ENCODE measurements at places on chromosomes 5 and 9.

DNA sequence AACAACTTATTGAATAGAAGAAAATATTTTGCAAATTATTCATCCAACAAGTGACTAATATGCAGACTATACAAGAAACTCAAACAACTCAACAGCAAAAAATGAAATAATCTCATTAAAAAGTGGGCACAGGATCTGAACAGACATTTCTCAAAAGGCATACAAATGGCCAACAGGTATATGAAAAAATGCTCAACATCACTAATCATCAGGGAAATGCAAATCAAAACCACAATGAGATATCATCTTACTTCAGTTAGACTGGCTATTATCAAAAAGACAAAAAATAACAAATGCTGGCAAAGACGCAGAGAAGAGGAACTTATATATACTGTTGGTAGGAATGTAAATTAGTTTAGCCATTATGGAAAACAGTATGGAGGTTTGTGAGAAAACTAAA, 1.8 kb upstream of the AMACR start:
- H3K27ac ChIP-seq: peak overlapping the region; percentile 48
- no peak overlapping the region for H3K4me3 ChIP-seq
- DNase-seq: no peak

- DNase-seq: no peak
- peaks cover 9% of the 10 kb centered on the region for H3K4me1 ChIP-seq
- H3K36me3 ChIP-seq: no peaks in the 10 kb centered on the region
- peaks cover 3% of the 10 kb centered on the region for H3K27me3 ChIP-seq
Measured at GRCh38 chr9:99299211-99300102, 77.4 kb downstream of the SEC61B start.

GRCh38 chr5:14584848-14585247, 3.3 kb downstream of the OTULINL start:
- H3K27ac ChIP-seq: no peak overlapping the region
- H3K36me3 ChIP-seq: no peaks in the 10 kb centered on the region
- no peak for DNase-seq
- H3K27me3 ChIP-seq: peaks cover 80% of the 10 kb centered on the region
- no peak overlapping the region for H3K4me3 ChIP-seq

- no peak for DNase-seq
- no peak overlapping the region for H3K27ac ChIP-seq
- H3K27me3 ChIP-seq: peaks cover 2% of the 10 kb centered on the region
Measured at GRCh38 chr5:35904443-35905132, 33.8 kb downstream of the CAPSL start.

DNA sequence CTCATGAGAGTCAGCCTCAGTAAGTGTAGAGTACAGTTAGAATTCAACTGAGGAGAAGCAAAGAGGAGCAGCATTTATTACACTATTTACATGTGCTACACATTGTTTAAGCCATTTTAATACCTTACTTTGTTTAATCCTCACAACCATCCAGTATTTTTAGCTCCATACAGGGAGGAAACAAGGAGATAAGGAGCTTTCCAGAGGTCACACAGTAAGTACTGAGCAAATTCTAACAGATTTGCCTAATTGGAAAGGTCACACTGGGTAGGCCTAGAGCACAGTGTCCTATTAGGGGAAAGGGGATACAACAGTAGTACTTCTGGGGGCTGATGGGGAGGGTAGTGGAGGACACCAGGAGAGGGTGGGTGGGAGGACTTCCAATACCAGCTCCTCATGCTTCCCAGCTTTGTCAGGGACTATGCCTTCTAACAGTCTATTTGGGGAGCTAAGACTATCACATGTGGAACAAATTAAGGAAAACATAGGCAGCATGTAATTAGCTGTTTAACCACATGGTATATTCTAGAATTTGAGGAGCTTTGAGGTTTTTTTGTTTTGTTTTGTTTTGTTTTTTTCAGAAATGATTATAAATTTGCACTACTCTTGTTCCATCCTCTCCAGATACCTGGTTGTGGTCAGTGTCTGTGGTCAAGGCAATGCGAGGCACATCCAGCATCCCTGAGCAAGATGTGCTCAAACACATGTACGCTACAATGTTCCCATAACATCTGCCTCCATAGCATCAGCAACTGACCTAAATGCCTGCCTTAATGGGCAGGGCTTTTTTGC, 96.0 kb upstream of the SLC12A2 start:
- H3K4me1 ChIP-seq: peaks cover 19% of the 10 kb centered on the region
- no peaks in the 10 kb centered on the region for H3K27me3 ChIP-seq
- no peak for DNase-seq
- no peaks in the 10 kb centered on the region for H3K36me3 ChIP-seq

Data from mesothelial cell of epicardium (in vitro differentiated cells).